GM06990 (cell line): ENCODE measurements at places on chromosomes 1 and 21.

- no peak for DNase-seq
Observed at GRCh38 chr1:19605967-19606366, 38.1 kb upstream of the NBL1 start.

DNA sequence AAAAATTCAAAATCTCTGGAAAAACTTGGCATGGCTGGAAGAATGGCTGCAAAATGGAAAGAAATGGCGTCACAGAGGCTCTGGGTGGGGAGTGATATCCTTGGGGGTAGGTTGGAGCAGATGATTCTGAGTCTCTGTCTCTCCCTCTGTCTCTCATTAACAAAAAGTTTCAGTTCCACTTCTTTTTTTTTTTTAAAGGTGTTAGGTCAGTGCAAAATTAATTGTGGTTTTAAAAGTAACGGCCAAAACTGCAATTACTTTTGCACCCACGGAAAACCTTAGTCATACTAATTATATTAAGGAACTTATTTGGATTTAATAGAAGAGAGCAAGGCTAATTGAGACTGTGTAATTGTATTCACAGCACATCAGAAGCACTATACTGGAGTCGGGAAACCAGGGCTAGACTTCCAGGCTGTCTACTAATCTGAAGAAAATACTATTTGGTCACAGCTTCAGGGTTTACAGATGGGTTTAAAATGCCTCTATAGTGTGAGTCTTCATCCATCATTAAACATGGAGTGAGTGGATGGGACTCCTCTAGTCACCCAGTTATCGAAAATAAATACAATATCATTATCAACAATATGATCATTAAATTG lies 289.1 kb upstream of the PLD5 start:
- peak; percentile 67 for DNase-seq

- no peak for DNase-seq
Observed at GRCh38 chr1:60436186-60436585, 362.6 kb upstream of the C1orf87 start.

- no peak for DNase-seq
Observed at GRCh38 chr1:203671047-203671446, 44.4 kb downstream of the ATP2B4 start.

DNA sequence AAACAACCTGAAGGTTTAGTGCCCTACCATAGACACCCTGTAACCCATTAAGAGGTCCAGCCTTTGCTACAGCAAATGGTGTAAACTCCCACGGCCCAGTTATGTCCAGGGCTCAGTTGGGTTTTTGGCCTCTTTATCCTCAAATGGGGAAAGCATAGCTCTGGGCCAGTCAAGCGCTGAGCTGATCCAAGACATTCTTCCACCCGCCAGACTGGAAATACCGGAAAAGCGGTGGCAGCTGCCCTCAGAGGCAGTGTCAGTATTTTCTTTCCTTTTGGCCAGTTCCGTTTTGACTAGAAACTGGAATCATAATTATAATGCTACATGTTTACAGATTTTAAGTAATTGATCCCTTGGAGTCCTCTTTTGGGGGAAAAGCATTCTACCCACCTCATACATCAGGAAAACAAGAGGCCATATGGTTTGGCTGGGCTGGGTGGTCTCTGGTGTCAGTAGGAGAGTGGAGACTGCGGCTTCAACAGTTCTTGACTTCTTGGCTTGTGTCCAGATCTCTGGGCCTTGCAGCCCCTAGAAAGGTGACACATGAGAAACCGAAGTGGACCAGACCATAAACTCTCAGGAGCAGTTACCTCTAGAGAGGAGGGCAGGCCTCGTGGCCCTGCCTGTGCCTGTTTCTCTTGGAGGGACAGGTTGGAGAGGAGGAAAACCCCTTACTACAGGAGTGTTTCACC lies 30.2 kb upstream of the CLDN14 start:
- no peak for DNase-seq

DNA sequence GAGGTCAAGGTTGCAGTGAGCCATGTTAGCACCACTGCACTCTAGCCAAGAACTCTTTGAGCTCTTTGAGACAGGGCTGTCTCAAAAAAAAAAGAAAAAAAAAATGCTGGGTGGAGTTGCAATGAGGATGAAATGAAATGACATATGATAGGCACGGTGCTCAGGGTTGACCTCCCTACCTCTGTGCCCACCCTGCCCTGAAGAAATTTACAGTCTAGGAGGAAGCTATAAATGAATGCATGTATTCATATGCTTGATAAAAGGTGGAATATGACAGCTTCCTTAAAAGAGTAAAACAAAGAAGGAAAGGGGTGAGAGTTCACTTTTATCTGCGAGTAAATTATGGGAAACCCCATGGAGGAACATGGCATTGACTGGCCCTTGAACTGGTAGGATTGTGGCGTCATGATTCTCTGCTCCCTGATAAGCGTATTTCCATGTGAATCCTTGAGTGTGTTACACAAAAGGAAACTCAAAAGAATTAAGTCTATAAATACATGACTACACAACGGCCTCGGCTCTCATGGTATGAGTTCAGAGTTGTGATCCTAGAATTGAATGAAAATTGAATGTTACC lies 59.0 kb upstream of the RAVER2 start:
- DNase-seq = no peak

GRCh38 chr1:31707711-31708110 lies 3.9 kb upstream of the COL16A1 start:
- DNase-seq = no peak

DNA sequence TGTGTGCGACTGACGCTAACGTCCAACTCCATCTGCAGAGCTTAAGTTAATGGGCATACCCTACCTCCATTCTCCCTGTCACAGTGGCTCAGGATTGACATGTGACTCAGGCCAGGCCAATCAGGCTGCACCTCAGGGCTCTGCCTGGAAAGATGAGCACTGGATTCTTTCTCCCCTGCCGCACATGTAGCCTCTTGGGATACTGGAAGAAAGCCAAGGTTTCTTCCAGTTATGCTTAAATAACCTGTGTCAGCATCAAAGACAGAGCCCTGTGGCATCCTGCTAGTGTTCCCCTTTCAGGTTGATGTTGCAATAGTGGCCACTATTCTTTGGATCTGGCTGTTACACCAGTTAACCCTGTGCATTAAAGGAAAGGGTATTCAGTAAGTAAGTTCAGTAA lies 55.0 kb upstream of the SYT6 start:
- no peak for DNase-seq

GRCh38 chr1:86596741-86597290 lies 49.9 kb downstream of the CLCA4 start:
- no peak for DNase-seq

- DNase-seq = peak; percentile 41
Observed at GRCh38 chr1:242784084-242784483, 259.6 kb upstream of the PLD5 start.

DNA sequence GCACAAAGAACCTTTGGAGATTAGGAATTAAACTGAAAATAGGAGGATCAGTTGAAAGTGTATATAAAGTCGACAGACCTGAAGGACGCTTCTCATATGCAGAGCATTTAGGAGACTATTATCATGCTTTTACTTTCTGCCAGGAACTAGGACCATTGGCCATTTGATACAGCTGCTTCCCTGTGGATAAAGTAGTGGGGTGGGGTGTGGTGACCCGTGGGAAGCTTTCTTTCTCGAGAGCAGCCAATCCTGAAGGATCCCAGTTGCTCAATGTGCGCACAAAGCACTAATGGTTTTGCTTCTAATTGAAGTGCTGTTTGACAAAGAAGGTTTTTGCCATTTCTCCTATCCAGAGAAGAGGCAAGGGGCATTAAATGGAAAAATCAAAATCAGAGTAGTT lies 14.9 kb upstream of the CD55 start:
- DNase-seq = no peak

DNA sequence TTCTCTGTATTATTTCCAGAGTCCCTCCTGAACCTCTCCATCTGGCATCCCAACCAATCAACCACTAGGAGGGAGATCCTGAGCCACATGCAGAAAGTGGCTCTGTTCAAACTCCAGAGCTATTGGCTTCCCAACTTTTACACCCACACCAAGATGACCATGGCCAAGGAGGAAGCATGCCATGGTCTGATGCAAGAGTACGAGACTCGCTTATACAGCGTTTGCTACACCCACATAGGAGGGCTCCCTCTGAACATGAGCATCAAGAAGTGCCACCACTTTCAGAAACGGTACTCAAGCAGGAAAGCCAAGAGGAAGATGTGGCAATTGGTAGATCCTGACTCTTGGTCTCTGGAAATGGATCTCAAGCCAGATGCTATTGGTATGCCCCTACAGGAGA lies 23.6 kb downstream of the RGSL1 start:
- DNase-seq = no peak

GRCh38 chr1:7538849-7539768 lies 232.0 kb upstream of the VAMP3 start:
- DNase-seq = no peak

- no peak for DNase-seq
Observed at GRCh38 chr1:40985875-40986274, 6.4 kb downstream of the CTPS1 start.

GRCh38 chr1:168328731-168329364 lies 48.2 kb downstream of the TBX19 start:
- no peak for DNase-seq

GRCh38 chr21:43581453-43581852 lies 77.8 kb downstream of the HSF2BP start:
- no peak for DNase-seq

DNA sequence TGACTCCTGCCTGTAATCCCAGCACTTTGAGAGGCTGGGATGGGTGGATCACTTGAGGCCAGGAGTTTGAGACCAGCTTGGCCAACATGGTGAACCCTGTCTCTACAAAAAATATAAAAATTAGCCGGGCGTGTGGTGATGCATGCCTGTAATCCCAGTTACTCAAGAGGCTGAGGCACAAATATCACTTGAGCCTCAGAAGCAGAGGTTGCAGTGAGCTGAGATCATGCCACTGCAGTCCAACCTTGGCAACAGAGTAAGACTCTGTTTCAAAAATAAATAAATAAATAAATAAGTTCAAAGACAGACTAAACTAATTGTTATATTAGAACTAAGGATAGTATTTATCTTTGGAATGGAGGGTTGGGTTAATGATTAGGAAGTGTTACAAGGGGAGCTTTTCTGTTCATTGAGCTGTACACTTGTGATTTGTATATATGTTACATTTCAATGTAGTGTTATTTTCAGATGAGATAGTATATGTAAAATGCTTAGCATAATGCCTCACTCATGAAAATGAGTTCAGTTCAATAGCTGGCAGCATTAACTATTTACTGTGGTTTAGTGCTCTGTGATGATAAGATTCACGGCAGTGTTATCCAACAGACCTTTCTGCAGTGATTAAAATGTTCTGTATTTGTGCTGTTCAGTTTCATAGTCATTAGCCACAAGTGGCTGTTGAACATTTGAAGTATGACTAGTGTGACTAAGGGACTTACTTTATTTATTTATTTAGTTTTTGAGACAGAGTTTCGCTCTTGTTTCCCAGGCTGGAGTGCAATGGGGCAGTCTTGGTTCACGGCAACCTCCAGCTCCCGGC lies 47.7 kb downstream of the OSBPL9 start:
- DNase-seq = no peak

GRCh38 chr1:211753649-211754251 lies 76.8 kb downstream of the LPGAT1 start:
- no peak for DNase-seq

GRCh38 chr1:42766741-42767509 lies at the start of the genes C1orf50 and P3H1:
Gene C1orf50 (plus strand): TSS chr1:42767249. CDS start chr1:42767312, 63 bp downstream.
Gene P3H1 (minus strand): TSS chr1:42767028. CDS start chr1:42766971, 57 bp downstream.
- DNase-seq = peak; percentile 100

DNA sequence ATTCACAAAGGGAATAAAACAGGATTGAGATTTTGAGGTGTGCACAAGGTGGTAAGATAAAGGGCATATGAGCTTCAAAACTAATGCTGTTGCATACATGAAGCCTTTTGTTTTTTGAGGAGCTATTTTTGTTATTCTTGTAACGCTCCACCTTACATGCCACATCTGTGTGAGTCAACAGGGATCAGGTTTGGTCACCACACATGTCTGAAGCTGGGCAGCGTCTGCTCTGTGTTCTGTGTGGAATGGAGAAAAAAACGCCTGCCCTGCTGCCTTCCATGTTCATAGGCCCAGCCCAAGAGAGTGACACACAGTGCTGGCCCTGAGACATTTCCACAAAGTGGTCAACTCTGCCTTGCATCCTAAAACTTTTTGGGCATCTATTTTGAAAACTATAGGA lies 67.7 kb downstream of the MPZL1 start:
- DNase-seq = no peak

DNA sequence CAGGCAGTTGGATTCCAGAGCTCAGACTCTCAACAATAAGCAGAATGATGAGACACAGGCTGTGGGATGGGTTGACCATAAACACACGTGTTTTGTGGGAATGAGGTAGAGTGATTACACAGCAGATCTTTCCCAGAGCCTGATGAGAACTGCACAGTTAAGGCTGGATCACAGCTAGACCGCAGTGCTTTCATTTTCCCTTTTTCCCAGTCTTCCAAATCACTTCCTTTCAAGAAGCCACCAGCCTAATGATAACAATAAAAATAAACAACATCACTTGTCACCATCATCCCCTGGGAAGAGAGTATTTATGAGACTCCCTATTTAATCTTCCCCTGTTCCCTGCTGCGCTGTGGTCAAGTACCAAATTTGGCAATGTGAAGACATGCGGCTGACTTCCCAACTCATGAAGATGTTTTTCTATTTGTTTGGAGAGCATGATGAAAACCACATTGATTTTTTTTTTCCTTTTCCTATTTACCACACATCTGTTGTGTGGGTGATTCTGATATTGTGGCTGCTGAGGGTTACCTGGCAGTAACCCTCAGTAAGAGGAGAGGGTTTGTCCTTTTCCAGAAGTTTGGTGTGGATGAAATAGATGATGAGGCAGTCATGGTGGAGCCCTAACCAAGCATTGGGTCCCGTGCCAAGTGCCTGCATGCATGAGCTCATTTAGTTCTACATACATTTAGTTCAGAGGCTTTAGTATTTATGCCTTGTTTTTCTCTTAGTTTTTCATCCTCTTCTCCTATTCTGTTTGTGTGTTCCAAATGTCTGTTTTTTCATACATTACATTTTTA lies 248.9 kb upstream of the HOOK1 start:
- no peak for DNase-seq

DNA sequence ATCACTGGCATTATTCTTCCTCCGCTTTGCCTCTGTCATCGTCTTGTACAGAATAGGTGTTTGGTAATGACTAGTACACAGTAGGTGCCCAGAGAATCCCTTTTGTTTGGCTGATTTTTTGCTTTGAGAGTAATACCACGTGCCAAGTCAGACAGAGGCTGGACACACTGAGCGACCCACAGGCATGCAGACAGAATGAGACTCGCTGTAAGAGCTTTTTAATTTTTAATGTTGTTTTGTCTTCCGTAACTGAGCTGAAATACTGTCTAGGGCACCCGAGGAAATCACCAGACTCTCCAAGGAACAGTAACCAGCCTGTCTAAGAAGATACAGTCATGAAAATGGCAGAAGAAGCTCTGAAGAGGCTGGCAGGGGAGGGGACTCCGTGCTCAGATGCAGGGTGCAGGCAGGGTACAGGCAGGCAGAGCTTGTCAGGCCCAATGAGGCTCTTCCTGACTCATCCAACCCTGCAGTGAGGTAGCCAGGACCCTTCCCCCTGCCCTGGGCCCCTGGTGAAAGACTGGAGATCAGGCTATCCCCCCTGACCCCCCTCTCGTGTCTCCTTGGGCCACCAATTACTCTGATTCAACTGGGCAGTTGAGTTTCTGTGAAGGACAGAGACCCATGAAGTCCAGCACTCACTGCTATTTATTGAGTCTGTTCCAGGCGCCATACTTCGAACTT lies 60.1 kb upstream of the ECE1 start:
- DNase-seq = no peak
